ENCODE measurements at places on chromosomes 16 and 17. TPM values are rescaled to one million over a fixed set of nuclear protein-coding genes. Genes with fewer than 3 reads are reported as not detected.

The E4F1 gene
- total RNA-seq, result 41.7 TPM

The SLC52A1 gene
- 0.25 TPM for total RNA-seq

The KIF19 gene
- not detected for total RNA-seq

The FBXW10 gene
- not detected for total RNA-seq

The MYH1 gene
- total RNA-seq, result 0.08 TPM

The KRTAP4-6 gene
- total RNA-seq, result not detected

The CHRNE gene
- total RNA-seq, result 4.9 TPM

The MAPK8IP3 gene
- 45.8 TPM for total RNA-seq

The TOP3A gene
- 50.0 TPM for total RNA-seq

The DNAI2 gene
- not detected for total RNA-seq

Data from fibroblast of the aortic adventitia (primary cell).